Ovary (tissue), 10 donors: ENCODE measurements at places on chromosomes 6 and 20.
A peak's percentile ranks its signal among the peaks of the same experiment; 100 is the strongest.

GRCh38 chr6:16105854-16106253, 23.0 kb upstream of the MYLIP start:
- no peaks in the 10 kb centered on the region for H3K27me3 ChIP-seq
- H3K4me1 ChIP-seq, result peaks cover 7% of the 10 kb centered on the region
- H3K36me3 ChIP-seq, result no peaks in the 10 kb centered on the region

DNA sequence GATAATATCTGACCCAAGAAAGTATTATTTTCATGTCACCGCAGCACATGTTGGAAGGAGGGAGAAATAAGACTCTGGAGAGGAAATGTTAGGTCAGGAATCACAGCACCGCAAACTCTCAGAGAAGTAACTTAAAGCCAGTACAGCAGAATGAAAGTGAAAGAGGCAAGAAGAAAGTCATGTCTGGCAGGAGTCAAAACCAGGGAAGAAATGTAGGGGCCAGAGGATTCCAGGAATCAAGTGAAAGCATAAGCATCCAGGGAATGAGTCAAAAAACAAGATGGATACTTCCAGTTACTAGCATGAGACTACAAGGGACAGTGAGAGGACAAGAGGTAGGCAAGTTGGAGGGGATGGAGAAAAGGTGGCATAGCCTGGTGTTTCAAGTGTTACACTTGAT, 80.4 kb downstream of the AK9 start:
- H3K4me3 ChIP-seq, result no peak overlapping the region
- H3K4me1 ChIP-seq, result no peaks in the 10 kb centered on the region
- H3K36me3 ChIP-seq, result no peaks in the 10 kb centered on the region
- no peak overlapping the region for H3K27ac ChIP-seq

GRCh38 chr6:31452859-31453258, 45.1 kb upstream of the MICB start:
- no peaks in the 10 kb centered on the region for H3K27me3 ChIP-seq
- no peak overlapping the region for H3K27ac ChIP-seq
- H3K36me3 ChIP-seq, result no peaks in the 10 kb centered on the region
- DNase-seq, result no peak
- H3K4me1 ChIP-seq, result no peaks in the 10 kb centered on the region

DNA sequence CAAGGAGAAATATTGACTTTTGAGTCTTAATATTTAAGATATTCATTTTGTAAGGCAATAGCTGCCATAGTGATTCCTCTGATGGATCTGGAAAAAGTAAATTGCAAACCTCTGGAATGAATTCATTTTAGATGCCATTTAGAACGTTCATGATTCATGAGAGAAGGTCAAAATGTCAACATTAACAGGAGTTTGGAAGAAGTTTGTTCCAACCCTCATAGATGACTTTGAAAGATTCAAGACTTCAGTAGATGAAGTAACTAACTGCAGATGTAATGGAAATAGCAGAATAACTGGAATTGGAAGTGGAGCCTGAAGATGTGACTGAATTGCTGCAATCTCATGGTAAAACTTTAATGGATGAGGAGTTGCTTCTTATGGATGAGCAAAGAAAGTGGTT, 100.9 kb upstream of the CCN2 start:
- H3K27me3 ChIP-seq, result no peaks in the 10 kb centered on the region
- H3K36me3 ChIP-seq, result no peaks in the 10 kb centered on the region
- H3K27ac ChIP-seq, result no peak overlapping the region
- no peak for DNase-seq

DNA sequence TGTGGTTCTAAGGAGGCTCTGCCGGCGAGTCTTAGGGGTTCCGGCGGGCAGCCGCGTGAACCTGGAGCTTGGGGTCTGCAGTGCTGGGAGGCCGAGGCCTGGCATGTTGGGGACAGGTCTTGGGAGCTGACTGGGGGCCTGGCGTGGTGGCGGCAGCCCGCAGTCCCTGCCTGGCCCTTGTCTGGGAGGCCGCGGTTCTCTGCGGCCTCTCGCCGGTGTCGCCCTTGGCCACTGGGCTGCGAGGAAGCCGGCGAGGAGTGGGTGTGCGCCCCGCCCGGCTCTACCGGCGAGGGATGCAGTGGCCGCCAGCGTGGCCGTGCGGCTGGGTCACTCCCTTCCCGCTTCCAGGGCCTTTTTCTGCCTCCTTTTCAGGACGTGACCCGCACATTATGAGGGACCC, 36.3 kb downstream of the IGF2R start:
- no peaks in the 10 kb centered on the region for H3K27me3 ChIP-seq
- no peak overlapping the region for H3K4me3 ChIP-seq
- H3K36me3 ChIP-seq, result no peaks in the 10 kb centered on the region
- H3K4me1 ChIP-seq, result peaks cover 5% of the 10 kb centered on the region

DNA sequence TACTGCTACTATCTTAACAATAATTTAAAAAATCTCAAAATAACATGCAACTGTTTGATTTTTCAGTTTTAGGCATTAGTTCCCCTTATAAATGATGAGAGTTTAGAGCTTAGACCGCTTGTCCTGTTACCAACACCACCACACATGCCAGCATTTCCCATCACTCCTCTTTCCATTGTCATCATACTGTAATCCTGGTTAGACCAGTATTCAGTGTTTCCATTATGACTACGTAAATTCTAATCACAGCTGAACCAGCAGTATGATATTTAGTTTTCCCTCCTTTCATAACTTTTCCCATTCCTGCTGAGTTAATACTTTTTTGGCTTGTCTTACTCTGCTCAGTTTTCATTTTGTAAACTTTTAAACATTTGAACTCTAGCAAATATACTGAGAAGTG, 12.2 kb upstream of the TBC1D20 start:
- DNase-seq, result no peak
- H3K27me3 ChIP-seq, result no peaks in the 10 kb centered on the region
- no peaks in the 10 kb centered on the region for H3K4me1 ChIP-seq
- no peak overlapping the region for H3K4me3 ChIP-seq
- no peaks in the 10 kb centered on the region for H3K36me3 ChIP-seq

GRCh38 chr6:15337582-15337981, 91.7 kb downstream of the JARID2 start:
- H3K4me1 ChIP-seq, result no peaks in the 10 kb centered on the region
- H3K36me3 ChIP-seq, result no peaks in the 10 kb centered on the region
- DNase-seq, result no peak
- H3K27ac ChIP-seq, result no peak overlapping the region
- no peak overlapping the region for H3K4me3 ChIP-seq

DNA sequence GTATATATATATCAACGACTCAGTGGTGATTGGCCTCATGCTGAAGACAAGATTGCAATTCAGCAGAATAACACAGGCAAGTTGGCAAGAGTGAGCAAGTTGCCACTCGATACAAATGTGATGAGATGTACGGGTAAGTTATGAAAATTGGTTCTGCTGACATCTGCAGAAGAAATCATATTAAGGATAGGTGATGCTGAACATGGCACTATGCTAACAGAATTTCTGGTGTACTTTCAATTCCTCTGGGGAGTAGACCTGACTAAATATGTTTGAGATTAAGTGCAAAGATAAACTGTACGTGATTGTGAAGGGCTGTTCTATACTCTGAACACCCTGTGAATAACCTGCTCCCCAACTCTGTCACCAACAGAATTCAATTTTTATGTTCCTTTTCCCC, 758.2 kb downstream of the TBC1D32 start:
- H3K4me1 ChIP-seq, result no peaks in the 10 kb centered on the region
- no peak for DNase-seq
- H3K27ac ChIP-seq, result no peak overlapping the region

- H3K4me1 ChIP-seq, result peaks cover 5% of the 10 kb centered on the region
- DNase-seq, result no peak
- peaks cover 3% of the 10 kb centered on the region for H3K36me3 ChIP-seq
- H3K27me3 ChIP-seq, result no peaks in the 10 kb centered on the region
- H3K27ac ChIP-seq, result no peak overlapping the region
Observed at GRCh38 chr6:42962096-42962495, 1.5 kb downstream of the GNMT start.

GRCh38 chr6:154319231-154319858, 37.3 kb downstream of the IPCEF1 start:
- no peak overlapping the region for H3K27ac ChIP-seq
- H3K4me1 ChIP-seq, result peaks cover 3% of the 10 kb centered on the region
- no peaks in the 10 kb centered on the region for H3K36me3 ChIP-seq
- no peak for DNase-seq

- no peak for DNase-seq
- peaks cover 27% of the 10 kb centered on the region for H3K4me1 ChIP-seq
- H3K27ac ChIP-seq, result peak overlapping the region; percentile 45
- peak overlapping the region; percentile 0 for H3K4me3 ChIP-seq
Observed at GRCh38 chr6:44227148-44227793, 3.9 kb downstream of the SLC29A1 start.

DNA sequence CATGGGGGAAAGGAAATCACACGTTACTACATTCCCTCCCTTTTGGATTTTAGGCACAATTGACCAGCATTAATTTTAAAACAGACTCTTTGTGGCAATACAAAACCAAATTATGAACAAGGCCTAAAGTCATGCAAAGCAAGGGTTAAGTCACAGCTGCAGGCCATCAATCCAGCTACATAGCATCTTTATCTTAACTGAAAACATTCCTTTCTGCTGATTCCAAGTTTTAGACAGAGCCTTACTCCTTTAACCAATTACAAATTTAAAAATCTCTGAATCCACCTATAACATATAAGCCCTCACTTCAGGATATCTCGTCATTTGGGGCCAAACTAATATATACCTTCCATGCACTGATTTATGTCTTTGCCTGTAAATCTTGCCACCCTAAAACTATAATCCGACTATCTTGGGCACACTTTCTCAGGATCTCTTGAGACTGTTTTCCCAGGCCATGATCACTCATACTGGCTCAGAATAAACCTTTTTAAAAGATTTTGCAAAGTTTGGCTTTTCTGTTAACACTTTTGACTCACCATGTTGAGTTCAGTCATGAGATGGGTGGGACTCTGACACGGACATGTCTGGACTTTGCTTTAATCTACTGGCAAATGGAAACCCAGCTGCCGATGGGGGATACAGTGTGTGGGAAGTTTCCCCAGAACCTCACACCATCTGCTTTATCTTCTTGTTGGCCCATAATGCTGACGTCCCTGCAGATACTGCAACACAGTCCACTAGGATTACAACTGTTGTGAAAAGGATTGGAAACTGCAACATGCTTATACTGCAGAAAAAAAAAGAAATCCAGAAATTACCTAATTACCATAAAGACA, 757.0 kb downstream of the PTPRT start:
- peak; percentile 42 for DNase-seq
- H3K4me1 ChIP-seq, result no peaks in the 10 kb centered on the region
- no peak overlapping the region for H3K4me3 ChIP-seq
- no peaks in the 10 kb centered on the region for H3K36me3 ChIP-seq
- H3K27me3 ChIP-seq, result no peaks in the 10 kb centered on the region

GRCh38 chr20:7996898-7997297, 22.7 kb downstream of the TMX4 start:
- no peak for DNase-seq
- H3K27me3 ChIP-seq, result no peaks in the 10 kb centered on the region
- H3K4me1 ChIP-seq, result no peaks in the 10 kb centered on the region

- no peaks in the 10 kb centered on the region for H3K36me3 ChIP-seq
- no peak for DNase-seq
- H3K27ac ChIP-seq, result no peak overlapping the region
- no peaks in the 10 kb centered on the region for H3K4me1 ChIP-seq
Observed at GRCh38 chr6:92109956-92110355, 1309.4 kb downstream of the EPHA7 start.

GRCh38 chr6:1761477-1761877, 151.8 kb downstream of the FOXC1 start:
- H3K36me3 ChIP-seq, result no peaks in the 10 kb centered on the region
- H3K27me3 ChIP-seq, result no peaks in the 10 kb centered on the region
- H3K4me3 ChIP-seq, result no peak overlapping the region
- no peak overlapping the region for H3K27ac ChIP-seq
- H3K4me1 ChIP-seq, result peaks cover 2% of the 10 kb centered on the region

DNA sequence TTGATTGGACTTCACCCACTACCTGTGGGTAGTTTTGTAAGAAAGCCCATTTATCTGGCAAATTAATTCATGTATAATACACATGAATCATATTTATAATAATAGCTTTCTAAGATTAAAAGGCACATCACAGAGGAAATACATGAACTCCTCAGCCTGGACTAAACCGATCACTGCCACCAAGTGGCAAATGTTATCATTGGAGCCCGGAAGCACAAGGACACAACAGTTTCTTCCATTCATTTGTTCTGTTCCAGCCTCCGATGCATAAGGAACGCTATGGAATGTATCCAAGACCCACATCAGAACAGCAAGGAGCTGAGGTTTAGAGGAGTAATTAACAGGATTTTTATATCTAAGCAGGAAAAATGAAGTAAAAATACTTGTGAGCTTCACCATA, 13.9 kb upstream of the IPCEF1 start:
- no peak overlapping the region for H3K27ac ChIP-seq
- no peaks in the 10 kb centered on the region for H3K27me3 ChIP-seq
- H3K4me3 ChIP-seq, result no peak overlapping the region

- H3K4me3 ChIP-seq, result no peak overlapping the region
- no peaks in the 10 kb centered on the region for H3K36me3 ChIP-seq
- no peaks in the 10 kb centered on the region for H3K27me3 ChIP-seq
- DNase-seq, result no peak
- H3K27ac ChIP-seq, result no peak overlapping the region
- no peaks in the 10 kb centered on the region for H3K4me1 ChIP-seq
Observed at GRCh38 chr6:35073766-35074471, 67.2 kb downstream of the TCP11 start.

DNA sequence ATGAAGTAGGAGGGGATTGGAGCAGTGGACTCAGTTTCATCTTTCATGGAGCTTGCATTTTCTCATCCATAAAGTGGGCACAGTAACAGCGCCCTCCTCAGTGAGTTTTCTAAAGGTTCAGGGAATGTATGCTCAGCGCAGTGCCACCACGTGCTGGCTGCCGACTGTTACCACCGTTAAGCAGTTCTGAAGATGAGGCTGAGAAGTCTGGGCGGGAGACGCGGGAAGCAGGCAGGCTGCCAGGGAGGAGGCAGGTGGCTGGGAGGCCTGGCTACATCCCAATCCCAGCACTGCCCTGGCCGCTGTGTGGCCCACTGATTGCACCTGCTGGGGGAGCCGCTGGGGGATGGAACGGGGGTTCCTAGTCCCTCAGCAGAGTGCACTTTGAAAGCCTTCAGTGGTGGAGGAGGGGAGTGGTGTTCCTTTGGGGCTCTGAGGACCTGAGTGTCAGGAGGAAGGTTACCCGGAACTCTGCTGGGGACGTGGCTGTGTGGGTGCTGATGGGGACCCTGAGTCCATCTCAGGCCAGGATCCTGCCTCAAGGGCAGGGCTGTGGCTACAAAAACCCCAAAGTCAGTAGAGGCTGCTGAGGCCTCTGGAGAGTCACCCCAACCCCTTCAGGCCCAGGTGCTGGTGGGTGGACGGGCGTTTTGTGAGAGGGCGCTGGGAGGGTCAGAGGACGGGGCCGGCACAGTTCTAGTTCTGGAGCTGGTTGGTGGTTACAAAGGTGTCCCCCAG, 28.0 kb upstream of the PHACTR3 start:
- H3K27me3 ChIP-seq, result no peaks in the 10 kb centered on the region
- H3K4me1 ChIP-seq, result peaks cover 36% of the 10 kb centered on the region
- no peak overlapping the region for H3K4me3 ChIP-seq
- no peaks in the 10 kb centered on the region for H3K36me3 ChIP-seq

GRCh38 chr6:125662296-125662695, 87.1 kb upstream of the HEY2 start:
- H3K4me1 ChIP-seq, result no peaks in the 10 kb centered on the region
- no peaks in the 10 kb centered on the region for H3K27me3 ChIP-seq
- no peak for DNase-seq
- H3K4me3 ChIP-seq, result no peak overlapping the region

- H3K27me3 ChIP-seq, result no peaks in the 10 kb centered on the region
- no peak overlapping the region for H3K27ac ChIP-seq
- no peak for DNase-seq
- H3K4me3 ChIP-seq, result no peak overlapping the region
Observed at GRCh38 chr6:168103050-168103830, 24.2 kb upstream of the FRMD1 start.

GRCh38 chr6:108738684-108739416, 109.4 kb upstream of the ARMC2 start:
- DNase-seq, result no peak
- no peaks in the 10 kb centered on the region for H3K4me1 ChIP-seq
- no peak overlapping the region for H3K27ac ChIP-seq
- no peaks in the 10 kb centered on the region for H3K36me3 ChIP-seq
